ENCODE measurements at places on chromosomes 13 and 19.
A peak's percentile ranks its signal among the peaks of the same experiment; 100 is the strongest.

DNA sequence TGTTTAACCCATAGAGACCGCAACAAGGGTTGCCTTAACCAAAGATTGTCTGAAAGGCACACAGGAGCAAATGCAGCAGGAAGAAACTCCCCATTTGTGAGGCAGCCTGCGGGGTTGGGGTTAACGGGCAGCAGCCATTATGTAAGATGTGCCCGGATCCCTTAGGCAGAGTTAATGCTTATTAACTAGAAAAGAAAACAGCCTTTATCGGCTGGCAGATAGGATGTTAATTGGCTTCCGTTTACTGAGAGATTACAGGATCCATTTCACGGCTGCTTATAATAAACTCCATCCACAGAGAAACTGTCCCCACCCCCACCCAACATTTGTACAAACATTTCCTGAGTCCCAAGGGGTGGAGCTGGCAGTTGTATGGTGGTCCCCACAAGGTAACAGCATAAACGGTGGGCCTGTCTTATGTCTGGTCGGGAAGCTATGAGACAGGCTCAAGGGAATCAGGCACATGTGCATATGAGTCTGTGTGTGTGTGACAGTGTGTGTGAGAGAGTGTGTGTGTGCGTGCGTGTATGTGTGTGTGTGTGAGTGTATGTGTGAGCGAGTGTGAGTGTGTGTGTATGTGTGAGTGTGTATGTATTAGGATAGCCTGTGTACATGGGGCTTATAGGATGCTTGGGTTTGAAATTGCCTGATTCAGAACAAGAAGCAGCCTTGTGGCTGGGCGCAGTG is 10.5 kb downstream of the SLC25A42 start:
- DNase-seq: no peak

GRCh38 chr19:33498391-33499000 is 23.1 kb downstream of the PEPD start:
- DNase-seq: no peak

DNA sequence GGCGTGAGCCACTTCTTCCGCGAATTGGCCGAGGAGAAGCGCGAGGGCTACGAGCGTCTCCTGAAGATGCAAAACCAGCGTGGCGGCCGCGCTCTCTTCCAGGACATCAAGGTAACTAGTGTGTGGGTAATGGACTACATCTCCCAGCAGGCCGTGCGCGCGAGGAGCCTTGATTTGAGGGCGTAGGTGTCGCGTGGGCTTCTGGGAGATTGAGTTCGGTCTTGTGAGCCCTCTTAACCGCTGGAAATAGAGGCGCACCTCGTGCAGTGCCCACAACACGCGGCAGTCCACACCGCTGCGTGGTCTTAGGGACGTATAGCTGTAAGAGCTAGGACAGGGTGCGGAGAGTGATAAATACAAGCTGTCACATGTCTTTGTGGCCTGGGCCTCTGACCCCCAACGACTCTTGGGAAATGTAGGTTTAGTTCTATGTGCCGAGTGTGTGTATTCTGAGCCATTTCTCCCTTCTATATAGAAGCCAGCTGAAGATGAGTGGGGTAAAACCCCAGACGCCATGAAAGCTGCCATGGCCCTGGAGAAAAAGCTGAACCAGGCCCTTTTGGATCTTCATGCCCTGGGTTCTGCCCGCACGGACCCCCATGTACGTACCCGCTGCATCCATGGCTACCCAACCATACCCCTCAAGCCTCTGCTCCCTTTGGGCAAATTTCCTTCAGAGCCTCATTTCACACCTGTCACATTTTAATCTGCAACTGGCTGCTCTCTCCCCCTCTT is 864 bp downstream of the FTL start:
- DNase-seq: peak; percentile 87

GRCh38 chr19:4866595-4867424 is 657 bp downstream of the PLIN3 start:
- peak; percentile 55 for DNase-seq

DNA sequence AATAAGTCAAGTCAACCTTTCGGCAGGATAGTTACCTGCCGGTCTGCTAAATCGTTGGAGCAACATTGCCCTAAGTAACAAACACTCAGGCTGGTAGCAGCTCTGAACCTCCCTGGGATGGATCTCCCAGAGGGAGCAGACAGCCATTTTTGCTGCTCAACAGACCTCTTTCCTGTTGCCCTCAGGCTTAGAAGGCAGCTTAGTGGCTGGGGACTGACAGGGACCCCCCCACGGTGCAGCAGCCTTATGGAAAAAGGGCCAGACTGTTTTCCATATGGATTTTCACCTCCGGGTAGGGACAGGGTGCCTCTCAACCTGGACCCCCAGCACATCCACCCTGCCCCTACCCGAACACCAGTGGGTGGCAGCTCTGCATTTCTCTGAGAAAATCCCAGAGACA is 49.7 kb downstream of the UBL3 start:
- no peak for DNase-seq

- DNase-seq: no peak
Observed at GRCh38 chr13:75073786-75074185, 408.2 kb downstream of the TBC1D4 start.

DNA sequence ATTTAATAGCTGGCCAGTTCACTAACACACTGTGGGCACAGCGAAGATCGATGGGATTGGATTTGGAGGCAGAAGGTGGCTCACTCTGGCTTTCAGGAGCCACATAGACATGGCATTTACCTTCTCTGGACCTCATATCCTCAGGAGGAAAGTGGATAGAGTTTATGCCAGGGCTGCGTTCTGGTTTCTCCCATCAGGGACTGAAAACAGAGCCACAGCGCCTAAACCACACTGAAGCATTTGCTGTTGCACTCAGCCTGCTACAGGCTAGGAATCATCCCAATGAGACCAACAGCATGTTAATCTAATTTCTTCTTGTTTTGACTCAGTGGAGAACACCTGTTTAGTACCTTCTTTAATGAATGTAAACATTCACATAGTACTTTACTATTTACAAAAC is 1.6 kb downstream of the CYSLTR2 start:
- DNase-seq: no peak

DNA sequence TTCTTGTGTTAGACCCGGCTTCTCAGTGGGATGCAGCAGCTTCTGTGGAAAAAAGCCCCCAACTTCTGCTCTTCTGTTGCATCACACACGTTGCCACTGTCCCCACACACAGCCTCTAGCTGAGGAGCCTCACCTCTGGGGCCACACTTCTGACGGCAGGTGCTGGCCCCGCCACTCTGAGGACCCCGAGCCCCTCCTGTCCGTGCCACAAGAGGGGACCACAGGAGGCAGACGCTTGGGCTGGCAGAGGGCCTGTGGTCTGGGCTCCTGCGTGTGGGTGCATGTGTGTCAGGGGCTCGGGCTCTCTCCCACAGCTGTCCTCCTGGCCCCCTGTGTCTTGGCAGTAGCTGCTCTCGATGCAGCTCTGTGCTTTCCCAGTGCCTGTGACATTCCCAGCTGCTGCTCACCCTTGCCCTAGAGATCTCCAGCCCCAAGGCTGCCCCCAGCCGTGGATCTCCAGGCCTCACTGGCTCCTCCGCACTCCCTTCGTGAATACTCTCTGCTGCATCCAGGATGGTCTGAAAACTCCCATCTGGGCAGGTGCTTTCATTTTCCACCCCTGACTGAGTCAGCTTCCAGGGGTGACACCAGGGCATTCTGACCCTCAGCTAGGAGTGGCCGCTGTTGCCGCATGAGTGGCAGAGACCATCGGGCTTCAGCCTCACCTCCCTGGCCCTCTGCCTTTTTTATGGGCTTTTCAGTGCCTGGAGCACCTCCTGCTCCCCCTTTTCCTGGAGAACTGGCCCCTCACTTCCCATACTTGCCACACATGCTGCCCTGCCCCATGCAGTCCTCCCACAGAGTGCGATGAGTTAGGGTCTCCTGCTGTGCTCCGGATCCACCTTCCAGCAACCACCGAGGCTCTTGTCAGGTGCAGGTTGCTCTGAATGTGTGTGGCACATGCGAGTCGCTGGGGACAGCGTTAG is 13.7 kb downstream of the MAU2 start:
- DNase-seq: no peak

GRCh38 chr13:60944863-60945262 is 470.8 kb downstream of the PCDH20 start:
- DNase-seq: no peak

DNA sequence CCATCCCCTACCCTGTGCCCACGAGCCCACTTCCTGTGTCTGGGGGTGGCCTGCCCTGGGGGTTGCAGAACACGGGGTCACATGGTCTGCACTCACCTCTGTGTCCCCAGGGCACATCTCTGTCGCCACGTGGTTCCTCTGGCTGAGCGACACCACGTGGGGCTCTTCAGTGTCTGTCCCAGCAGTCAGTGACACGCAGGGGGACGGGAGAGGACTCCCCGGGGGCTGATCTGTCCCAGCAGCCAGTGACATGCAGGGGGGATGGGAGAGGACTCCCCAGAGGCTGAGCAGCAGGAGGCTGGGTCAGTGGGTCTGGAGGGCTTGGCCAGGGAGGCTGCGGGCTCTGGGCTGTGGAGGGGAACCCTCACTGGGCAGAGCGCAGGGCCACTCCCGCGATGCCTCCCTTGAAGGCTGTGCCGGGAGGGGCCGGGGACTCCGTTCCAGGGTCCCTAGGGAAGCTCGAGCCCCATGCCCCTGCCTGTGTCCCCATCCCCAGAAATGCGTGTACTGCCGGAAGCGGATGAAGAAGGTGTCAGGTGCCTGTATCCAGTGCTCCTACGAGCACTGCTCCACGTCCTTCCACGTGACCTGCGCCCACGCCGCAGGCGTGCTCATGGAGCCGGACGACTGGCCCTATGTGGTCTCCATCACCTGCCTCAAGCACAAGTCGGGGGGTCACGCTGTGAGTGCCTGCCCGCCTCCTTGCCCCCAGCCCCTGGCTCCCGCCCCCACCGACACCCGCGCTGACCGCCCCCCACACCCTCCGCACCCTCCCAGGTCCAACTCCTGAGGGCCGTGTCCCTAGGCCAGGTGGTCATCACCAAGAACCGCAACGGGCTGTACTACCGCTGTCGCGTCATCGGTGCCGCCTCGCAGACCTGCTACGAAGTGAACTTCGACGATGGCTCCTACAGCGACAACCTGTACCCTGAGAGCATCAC is 174.8 kb downstream of the KDM4B start:
- no peak for DNase-seq

GRCh38 chr13:32165796-32166195 is 134.2 kb downstream of the FRY start:
- DNase-seq: no peak

DNA sequence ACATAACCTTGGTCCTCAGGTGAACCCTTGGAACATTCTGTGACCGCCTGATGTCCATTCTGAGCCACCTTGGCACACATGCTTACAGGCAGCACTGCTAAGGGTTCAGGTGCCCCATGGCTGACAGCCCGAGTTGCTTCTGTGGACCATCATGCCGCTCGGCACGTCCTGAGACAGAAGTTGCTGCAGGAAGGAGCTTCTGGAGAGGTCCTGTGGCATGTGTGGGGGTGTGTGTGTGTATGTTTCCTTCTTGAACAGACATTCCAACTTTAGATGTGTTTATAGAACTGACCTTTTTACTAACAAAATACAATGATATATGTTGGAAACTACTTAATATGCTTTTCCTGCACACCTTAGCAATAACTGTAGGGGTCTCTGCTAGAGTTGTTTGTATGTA is 4.8 kb upstream of the C1QTNF9 start:
- no peak for DNase-seq

DNA sequence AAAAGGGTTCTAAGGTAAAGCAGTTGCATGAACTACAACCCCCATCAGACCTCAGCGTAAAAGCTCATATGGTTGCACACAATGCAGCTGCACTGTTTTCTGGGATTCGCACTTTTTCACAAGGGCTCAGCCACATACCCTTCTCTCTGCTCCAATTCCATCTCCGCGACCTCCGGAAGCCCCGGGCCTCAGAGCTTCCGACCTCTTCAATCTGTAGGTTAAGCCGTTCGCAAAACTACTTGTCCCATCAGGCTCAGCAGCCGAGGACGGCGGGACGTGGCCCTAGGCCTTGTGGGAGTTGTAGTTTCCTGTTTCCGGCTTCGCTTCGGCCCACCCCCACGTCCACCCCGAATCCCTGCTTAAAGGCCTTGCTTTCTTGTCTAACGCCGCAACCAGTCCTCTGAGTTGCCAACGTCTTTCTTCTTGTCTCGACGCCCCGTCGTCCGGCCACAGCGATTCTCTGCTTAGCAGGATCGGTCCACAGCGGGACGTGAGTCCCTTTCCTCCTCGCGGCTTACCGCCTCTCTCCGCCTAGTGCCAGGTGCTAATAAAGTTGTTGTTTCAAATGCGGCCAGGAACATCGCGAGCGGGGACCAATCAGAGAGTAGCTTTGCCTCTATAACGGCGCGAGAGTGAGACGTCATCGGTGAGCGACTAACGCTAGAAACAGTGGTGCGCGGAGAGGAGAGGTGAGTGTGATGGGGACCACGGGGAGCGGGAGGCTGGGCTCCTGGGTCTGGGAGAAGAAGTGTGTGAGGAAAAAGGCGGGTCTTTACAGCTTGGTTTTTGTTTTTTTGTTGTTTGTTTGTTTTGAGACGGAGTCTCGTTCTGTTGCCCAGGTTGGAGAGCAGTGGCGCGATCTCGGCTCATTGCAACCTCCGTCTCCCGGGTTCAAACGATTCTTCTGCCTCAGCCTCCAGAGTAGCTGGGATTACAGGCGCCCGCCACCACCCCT is at the start of the genes PRPF31 and TFPT:
Gene PRPF31 (plus strand): TSS at position 646 of the 955 bp plus-strand sequence. CDS start 2,525 bp downstream, outside the sequence.
Gene TFPT (minus strand): TSS at position 549 of the 955 bp plus-strand sequence. CDS start 388 bp downstream, at position 161.
- DNase-seq: peak; percentile 94

DNA sequence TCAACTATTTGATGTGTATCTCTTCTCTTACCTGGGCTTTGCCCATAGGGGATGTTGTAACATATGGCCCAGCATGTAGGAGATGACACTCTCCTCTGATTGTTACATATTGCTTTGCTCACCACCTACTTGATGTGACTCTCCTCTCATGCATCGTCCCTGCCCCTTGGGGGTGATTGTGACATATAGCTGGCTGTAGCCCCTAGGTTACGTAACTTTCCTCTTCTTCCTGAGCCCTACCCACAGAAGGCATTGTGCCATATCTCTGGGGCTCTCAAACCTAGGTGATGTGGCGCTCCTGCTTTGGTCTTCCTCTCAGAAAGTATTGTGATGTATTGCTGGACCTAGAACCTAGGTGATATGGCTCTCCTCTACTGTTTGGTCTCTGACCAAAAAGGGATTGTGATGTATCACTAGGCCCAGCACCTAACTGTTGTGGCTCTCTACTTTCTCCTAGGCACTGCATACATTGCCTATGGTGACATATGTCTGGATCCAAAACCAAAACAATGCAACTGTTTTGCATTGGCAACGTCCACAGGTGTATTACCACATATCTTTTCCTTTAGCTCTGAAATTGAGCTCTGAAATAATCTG is 71.9 kb upstream of the ZNF724 start:
- no peak for DNase-seq

Measured in CD4-positive, alpha-beta T cell treated with Interleukin-1 beta for 1 hour (primary cell).